ENCODE measurements at places on chromosomes 6 and 20. TPM values are rescaled to one million over a fixed set of nuclear protein-coding genes. Genes with fewer than 3 reads are reported as not detected.

Gene FKBP5
- 67.2 TPM for total RNA-seq

- no peak for DNase-seq
Measured at GRCh38 chr6:32562940-32563339, 26.7 kb downstream of the HLA-DRB1 start.

DNA sequence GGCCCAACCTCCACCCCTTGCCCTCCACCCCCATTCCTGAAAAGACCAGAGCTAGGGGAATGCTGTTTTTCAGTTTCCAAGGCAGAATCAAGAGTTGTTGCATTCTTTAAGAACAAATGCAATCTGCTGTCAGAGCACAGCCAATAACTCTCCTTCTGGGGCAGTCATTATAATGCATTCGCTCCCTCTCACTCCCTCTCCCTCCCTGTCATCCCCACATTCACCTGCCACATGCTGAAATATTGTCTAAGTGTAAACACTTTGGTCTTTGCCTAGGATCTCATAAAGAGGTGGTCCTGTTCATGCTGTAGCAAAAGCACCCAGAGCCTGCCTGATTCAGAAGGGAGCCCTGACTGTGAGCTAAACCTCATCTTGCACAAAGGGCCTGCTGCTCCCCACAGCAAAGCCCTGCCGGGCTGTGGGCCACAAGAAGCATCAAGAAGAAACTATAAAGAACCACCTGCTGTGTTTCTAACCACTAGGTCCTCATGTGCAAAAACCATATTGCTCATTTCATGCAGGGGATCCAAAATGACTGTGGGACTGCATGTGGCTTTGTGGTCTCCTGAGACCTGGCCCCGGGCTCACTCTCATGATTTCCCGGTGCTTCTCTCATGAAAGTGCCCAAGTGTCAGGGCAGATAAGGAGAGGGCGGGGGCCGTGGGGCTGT, 85.6 kb downstream of the GPR6 start:
- no peak for DNase-seq

DNA sequence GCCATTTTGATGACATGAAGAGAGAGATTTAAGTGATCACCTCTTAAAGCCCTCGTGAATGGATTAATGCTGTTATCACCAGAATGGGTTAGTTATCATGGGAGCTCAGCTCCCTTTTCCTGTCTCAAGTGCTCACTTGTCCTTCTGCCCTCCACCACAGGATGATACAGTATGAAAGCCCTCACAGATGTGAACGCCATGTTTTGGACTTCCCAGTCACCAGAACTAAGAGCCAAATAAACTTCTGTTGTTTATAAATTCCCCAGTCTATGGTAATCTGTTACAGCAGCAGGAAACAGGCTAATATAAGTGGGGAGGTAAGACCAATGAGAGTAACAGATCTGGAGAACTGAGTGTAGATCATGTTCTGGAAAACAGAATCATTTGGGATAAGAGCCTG, 493.2 kb downstream of the CDKAL1 start:
- DNase-seq: no peak

GRCh38 chr20:62059920-62060630, 5.6 kb downstream of the TAF4 start:
- DNase-seq: no peak

All from pulmonary artery endothelial cell (primary cell).